DMS79 (cell line): ENCODE measurements at places on chromosomes 5 and 9.

DNA sequence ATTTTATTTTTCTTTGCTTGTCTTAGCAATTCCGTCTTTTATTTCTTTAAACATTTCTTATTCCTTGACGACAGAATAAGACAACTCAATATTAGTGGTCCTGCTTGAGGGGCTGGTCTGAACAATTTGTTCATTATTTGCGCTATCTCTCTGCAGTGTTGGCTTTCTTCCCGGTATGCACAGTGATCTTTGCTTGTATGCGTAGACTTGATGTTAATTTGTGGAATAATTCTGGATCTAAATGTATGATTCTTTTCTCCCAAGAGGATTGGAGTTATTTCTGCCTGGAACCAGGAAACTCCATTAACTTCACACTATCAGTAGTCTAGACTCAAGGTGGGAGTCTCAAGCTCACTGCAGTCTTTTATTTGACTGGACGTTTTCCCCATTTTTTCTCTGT, 80.4 kb downstream of the KDM4C start:
- no peak for DNase-seq

GRCh38 chr5:157820593-157821252, 38.2 kb downstream of the CLINT1 start:
- no peak for DNase-seq

DNA sequence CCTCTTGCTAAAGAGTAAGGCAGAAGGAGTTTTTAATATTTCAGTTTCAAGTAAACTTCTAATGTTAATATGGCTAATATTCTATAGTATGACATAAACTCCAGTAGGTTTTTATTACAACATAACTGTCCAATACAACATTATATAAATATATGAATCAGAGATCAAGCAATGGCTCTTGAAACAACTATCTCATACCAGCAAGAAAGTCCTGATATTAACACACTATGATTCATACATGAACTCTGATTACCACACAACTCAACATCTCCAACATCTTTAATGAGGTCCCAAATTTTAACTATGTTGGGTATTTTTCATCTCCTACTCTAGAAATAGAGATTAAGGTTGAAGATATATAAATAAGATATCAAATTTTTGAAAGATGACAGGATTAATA, 878.3 kb downstream of the TLE1 start:
- no peak for DNase-seq

- DNase-seq, result no peak
Observed at GRCh38 chr5:141762790-141763368, 80.8 kb upstream of the ARAP3 start.

GRCh38 chr9:129629251-129629820, 3.4 kb downstream of the NTMT1 start:
- no peak for DNase-seq

DNA sequence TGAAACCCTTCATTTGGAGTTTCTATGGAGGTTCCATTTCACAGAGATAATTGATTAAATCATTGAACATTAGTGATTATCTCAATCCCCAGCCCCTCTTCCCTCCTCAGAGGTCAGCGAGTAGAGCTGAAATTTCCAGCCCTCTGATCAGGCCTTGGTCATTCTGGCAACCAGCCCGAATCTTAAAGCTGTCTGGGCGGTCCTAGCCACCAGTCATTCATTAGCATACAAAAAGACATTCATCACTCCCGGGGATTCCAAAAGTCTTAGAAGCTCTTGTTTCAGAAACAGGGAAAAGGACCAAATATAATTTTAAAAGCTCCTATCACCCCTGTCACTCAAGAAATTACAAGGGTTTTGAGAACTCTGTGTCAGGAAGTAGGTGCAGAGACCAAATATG, 41.3 kb downstream of the ZNF474 start:
- no peak for DNase-seq
